GM20000 (cell line): ENCODE measurements at places on chromosomes 3 and 15.

DNA sequence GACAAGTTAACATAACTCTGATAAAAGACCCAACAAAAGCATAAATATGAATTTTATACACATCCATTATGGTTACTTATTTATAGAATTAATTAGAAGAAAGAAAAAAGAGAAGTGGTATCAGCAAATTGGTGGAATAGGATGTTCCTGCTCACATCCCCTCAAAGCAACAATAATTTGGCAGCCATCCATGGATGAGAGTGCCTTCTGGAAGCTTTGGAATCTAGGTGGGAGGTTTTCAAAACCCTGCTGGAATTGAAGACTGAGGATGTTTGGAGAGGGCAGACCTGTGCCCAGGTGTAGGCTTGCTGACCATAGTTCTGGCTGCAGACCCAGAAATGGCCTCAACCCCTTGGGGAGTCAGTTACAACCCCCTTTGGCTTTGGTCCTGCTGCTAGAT, 91.2 kb downstream of the EDEM1 start:
- DNase-seq = no peak

DNA sequence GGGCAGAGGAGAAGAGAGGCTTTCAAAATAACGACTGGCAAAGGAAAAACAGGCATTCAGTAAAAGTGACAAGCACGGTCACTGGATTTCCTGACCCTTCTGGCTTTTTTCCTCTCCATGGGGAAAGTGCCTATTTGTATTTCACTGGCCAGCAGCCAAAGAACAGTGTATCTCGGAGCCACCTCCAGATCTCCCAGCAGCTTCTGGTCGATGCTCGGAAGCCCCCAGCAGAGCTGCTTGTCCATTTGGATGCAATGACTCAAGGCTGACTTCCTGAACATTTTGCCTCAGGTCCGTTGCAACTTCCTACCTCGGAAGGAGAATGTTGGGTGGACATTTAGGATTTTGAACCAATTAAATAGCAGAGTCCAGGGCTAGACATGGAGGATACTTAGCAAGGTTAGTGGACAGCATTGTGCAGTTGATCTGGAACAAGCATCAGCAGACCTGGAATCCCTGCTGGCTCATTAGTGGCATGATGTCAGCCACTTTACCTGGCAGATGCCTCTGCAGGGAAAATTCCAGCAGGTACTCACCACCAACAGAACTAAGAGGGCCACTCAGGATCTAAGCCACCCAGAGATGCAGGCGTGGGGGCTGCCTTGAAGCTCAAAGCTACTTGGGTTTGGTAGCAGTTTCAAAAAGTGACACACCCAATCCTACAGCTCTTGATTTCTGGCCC, 1.1 kb downstream of the FAM107A start:
- no peak for DNase-seq

GRCh38 chr15:74594455-74594854, 21.2 kb upstream of the CLK3 start:
- DNase-seq = no peak

DNA sequence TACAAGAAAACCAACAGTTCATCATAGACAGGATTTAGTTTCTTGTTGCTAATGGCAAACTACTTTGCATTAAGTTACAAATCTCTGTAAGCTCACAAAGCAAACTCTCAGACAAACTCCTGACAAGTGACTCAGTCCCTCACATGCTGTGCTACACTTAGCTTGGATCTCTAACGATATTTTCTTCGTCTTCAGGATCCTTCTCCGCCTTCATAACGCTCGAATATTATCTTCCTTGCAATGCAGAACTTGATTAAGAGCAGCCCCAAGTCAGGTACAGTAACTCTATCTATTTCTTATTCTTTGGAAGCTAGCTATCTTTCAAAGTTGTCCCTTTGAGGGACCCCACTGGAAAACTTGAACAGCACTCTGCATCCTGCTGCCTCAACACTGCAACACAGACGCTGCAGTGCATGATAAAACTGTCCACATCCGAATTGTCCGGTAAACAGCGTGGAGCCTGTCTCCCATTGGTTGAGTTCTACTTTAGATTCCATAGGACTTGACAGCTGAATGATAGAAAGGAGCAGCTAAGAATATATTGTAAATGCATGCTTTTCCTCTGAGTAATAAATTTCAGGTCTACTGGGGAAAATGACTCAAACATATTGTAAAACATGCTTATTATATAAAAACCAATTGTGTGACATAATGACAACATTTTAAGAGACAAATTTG, 61.3 kb downstream of the UACA start:
- DNase-seq = no peak

DNA sequence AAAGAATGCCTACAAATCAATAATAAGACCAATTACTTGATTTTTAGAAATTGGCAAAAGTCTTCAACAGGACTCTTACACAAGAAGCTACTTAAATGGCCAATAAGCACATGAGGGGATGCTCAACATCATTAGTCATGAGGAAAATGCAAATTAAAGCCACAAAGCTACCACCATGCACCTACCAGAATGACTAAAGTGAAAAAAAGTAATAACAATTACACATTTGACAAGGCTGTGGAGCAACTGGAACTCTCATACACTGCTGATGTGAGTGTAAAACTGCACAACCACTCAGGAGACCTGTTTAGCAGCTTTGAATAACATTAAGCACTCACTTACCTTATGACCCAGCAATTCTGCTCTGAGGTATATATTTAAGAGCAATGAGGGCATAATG, 68.4 kb downstream of the PPCDC start:
- no peak for DNase-seq

DNA sequence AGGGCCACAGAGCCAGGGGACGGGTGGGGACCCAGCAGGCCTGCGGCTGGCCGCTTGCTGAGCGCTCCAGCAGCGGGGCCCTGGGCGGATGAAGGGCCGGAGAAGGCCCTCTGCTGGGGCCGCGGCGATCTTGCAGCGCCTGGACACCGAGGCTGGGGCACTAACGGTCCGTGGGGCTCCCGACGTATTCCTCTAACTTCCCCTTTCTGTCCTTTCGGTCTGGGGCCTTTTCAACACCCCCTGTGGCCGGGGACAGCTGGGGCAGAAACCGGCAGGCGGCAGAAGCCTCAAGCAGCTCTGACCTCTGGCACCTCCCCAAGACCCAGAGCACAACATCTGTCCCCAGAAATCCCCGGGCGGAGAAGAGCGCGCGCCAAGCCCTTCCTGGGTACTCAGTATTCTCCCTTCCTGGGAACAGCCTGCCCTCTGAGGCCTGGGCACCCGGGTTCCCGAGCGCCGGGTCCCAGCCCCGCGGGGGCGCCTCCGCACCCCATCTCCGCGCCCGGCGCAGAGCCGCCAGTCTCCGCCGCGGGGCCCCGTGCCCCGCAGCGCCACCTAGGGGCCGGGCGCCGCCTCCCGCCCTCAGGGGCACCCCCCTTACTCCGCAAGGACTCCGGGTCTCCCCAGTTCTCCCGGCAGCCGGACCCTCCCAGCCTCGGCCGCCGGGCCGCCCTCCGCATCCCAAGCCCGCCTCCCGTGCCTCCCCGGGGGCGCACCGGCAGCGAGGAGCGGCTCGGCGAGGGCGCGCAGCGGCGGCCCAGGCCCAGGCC, 582 bp upstream of the SLCO3A1 start:
- peak; percentile 88 for DNase-seq

- DNase-seq = no peak
These were observed 78.2 kb downstream of the TPRG1 start for GRCh38 chr3:189249987-189250386.

- DNase-seq = no peak
These were observed 237.5 kb downstream of the NTRK3 start for GRCh38 chr15:88018869-88019641.

DNA sequence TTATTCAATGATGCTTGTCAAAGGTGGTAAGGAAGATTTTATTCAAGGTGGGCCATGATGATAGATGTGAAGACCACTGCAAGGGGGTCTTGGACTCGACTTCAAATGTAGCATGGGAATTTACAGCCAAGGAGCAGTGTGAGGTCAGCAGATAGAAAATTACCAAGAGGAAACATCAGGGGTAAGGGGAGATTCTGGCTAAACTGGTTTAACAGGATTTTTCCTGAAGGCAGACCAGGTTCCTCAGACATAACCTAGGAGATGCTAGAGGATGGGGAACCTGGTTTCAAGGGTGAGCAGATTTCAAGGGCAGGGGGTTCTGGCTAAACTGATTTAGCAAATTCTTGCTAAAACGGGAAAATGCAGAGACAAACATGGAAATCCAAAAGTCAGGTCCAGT, 464.9 kb downstream of the TAFA4 start:
- DNase-seq = no peak

DNA sequence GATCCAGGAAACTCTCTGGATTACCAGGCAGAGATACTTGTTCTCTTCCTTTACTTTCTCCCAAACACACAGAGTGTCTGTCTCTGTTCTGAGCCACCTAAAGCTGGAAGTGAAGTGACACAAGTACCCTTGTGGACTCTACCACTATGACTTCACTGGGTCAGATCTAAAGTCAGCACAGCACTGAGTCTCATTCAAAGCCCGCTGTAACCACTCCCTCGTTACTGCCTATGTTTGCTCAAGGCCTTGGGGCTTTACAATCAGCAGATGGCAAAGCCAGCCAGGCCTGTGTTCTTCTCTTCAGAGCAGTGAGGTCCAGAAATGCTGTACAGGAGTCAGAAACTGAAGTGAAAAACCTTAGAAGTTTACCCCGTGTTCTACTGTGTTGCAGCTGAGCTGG, 588.3 kb upstream of the SEMA6D start:
- no peak for DNase-seq

- DNase-seq = no peak
These were observed 840.1 kb downstream of the TUSC7 start for GRCh38 chr3:117549716-117550115.

DNA sequence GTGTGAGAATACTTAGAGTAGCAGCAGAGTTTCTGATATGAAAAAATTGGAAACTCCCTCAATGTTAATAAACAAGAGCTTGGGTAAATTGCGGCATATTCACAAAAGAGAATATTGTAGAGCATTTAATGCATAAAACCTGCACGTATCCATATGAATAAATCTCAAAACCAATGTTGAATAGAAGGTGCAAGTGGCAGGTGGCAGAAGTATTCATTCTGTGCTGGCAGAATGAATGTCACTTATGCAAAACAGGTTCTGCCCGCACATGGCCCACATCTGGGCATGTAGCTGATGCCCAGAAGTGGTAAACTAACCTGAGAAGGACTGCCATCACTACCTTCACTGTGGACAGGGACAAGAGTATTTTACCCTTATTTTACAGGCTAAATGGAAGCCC, 14.1 kb upstream of the PRSS50 start:
- no peak for DNase-seq

DNA sequence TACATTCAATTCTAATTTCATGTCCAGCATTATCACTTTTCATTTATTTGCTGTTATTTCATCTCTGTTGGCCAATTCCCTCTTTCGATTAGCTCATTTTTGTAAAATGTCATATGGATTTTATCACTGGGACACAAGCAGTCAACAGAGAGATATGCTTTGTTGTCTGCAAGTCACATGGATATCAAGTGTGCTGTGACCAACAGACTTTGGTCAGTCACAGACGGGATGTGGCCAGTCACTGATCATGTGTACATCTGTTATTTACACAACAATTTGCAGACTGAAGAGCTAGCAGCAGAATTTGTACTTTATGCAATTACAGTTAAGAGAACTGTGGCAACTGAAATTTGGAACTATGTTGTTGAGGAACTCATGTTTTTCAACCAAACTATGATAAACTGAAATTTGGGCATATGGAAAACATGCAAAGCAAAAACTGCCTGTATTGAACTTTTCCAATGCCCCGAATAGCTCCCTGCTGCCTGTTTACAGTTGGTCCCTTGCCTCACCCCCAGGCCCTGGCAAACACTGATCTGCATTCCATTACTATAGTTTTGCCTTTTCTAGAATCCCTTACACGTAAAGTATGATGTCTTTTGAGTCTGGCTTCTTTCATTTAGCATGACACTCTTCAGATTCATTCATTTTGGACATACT, 104.4 kb downstream of the RPL22L1 start:
- no peak for DNase-seq

- DNase-seq = no peak
These were observed at the start of gene HDC for GRCh38 chr15:50265620-50266019. TSS of gene HDC (minus strand) at chr15:50265726. CDS start at chr15:50265623, 103 bp downstream.

GRCh38 chr15:89614164-89614563, 38.9 kb downstream of the TICRR start:
- DNase-seq = no peak

- DNase-seq = no peak
These were observed 33.5 kb downstream of the SUCLG2 start for GRCh38 chr3:67620869-67621268.

DNA sequence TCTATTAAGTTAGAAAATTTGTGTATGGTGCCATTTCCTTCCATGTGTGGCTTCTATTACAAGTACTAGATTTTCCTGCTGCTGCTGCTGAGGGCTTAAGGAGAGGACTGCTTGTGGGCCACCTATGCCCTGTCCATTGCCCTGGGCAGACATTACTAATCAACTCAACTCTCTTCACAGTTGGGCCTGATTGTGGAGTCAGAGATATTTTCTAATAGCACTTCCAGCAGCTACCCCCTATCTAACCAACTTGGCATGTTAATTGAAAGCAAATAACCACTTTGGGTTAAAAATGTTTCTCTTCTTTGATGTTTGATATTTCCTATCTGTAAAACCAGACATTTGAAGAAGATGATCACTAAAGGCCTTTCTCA, 242.0 kb downstream of the EDEM1 start:
- no peak for DNase-seq

DNA sequence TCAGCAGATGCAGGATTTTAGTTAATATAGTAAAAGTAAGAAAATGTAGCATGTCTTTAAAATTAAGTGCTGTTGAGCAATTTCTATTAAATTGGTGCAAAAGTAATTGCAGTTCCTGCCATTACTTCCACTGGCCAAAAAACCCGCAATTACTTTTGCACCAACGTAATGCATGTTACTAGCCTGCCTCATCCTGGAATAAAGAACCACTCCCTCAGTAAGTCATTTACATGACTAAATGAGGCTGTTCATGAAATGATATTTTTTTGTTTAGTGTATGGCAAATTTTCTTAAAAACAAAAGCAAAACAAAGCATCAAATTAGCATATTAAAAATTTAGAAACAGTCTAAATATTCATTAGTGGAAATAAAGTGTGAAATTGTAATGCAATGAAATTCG, 180.4 kb downstream of the DIPK2A start:
- no peak for DNase-seq

DNA sequence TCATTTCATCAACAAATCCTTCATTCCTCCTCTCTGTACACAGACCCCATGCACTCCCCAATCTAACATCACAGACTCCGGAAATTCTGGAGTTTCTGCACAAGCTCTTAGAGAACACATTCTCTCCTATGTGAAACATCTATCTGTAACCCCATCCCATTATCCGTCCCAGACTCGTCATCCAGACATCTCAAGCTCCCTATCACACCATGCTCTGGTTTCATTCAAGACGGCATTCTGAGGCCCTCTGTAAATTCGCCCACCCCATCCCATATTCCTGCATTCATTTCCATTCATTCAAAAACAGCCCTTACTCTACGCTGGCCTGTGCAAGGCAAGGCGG, 575 bp downstream of the LEO1 start:
- DNase-seq = no peak

- DNase-seq = no peak
These were observed 87.8 kb downstream of the NECTIN3 start for GRCh38 chr3:111159391-111159790.

- DNase-seq = no peak
These were observed 99.6 kb upstream of the PRR23E start for GRCh38 chr3:127093312-127093711.
